Activated CD4-positive, CD25-positive, alpha-beta regulatory T cell (primary cell): ENCODE measurements at places on chromosomes 16 and 17.

DNA sequence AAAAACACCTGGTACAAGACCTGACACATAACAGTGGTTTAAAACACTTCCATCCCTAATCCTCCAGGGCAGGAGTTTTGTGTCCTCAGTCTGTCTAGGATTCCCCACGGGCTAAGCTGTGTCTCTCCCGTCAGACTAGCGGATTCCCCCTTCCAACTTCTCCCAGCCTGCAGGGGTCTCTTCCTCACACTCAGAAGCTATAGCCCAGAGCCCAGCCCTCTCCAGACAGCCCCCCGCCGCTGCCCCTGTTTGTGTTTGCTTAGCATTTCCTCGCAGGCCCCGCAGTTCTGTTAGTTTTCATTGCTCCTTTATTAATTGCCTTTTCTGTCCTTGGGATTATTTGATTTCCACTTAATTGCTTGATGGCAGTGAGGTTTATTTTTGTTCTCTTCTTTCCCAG, 91.2 kb downstream of the TMEM132E start:
- no peak for DNase-seq

GRCh38 chr16:1990351-1991134, 773 bp downstream of the SYNGR3 start:
- DNase-seq = no peak

GRCh38 chr17:39000021-39000601, 32.9 kb upstream of the FBXO47 start:
- no peak for DNase-seq

DNA sequence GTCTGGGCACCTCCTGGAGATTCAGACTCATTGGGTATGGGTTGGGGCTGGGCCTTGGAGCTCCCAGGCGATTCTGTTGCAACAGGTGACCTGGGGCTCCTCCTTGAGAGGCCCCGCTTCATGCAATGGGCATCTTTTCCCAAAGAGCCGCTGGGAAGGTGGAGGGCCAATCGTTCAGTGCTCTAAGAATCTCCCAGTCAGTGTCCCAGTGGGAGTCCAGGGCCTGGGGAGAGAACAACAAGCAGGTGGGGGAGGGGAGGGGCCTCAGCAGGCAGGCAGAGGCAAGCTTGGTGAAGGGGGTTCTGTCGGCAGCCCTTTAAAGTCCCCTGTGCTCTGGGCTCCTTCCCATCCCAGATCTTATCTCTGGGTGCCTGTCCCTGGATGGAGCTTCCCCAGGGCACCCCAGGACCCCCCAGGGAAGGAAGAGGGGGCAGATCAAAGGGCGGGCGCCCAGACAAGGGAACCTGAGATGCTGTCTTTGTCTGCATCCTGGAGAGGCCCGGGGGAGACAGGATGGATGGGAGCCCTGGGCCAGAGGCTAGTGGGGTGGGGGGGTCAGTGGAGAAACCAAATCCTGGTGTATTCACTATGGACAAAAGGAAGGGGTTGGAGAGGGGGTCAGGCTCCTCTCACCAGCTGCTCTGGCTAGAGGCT, 30.5 kb upstream of the NXPH3 start:
- no peak for DNase-seq

DNA sequence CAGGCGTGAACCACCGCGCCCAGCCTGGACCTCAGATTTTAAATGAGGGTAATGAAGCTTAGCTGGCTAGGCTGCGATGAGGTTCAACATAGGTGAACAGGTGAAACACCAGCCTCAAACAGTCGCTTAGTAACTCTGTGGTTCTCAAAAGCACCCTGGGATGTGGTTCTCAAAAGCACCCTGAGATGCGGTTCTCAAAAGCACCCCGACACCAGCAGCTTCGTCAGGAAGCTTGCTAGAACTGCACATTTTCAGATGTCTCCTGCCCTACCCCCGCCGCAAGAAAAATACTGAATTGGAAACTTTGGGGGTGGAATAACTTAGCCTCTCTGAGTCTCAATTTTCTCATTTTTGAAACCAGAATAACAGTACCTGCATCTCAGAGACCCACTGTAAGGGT, 86.7 kb upstream of the XYLT1 start:
- DNase-seq = no peak

- no peak for DNase-seq
Measured at GRCh38 chr17:69268543-69269014, 40.0 kb upstream of the ABCA10 start.
